Left colon (tissue), 2 donors: ENCODE measurements at places on chromosomes 5 and 9.

DNA sequence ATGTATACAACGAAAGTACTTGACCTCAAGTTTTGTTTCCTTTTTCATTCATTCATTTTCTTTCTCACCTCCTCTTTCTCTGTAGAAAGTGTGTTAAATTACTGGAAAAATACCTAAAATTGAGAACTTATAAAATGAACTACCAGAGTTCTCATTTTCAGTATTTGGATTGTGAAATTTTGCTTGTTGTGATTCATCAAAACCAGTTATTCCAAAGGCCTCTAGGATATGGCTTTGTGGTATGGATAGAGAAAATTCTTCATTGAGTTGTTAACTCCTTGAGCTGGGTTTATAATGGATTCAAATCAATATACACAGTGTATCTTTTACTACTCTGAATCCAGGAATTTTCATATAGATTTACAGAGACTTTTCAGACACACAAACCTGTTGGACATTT is 287.6 kb downstream of the KDM4C start:
- DNase-seq, result no peak

GRCh38 chr5:111122398-111122797 is 30.2 kb downstream of the WDR36 start:
- DNase-seq, result no peak

DNA sequence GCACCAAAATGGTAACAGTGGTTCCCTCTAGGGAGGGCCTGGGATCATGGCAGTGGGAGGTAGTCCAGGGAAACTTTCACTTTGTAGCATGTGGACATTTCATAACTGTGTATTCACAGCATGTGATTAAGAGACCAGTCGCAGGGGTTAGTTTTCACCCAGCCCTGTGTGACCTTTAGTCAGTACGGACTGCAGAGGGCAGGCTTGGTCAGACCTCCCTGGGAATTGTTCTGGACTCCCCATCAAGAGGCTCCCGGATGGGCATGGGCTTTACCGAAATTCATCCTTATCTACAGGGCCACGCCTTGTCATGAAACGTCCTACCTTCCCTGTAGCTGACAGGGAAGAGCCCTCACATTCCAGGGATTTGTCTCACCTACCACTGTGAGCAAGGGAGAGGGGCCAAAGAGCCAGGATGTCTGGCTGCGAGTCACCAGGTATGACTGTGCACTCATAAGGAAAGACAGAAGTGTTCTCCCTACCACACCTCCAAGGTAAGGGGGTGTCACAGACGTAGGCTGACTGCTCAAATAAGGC is 19.9 kb downstream of the GPX3 start:
- no peak for DNase-seq

GRCh38 chr9:77807846-77808750 is 160.0 kb upstream of the GNA14 start:
- DNase-seq, result no peak

GRCh38 chr5:138110266-138110963 is 26.6 kb downstream of the WNT8A start:
- DNase-seq, result no peak

- DNase-seq, result no peak
Observed at GRCh38 chr9:87071473-87071872, 124.2 kb upstream of the GAS1 start.

- no peak for DNase-seq
Observed at GRCh38 chr9:87749335-87750035, 23.6 kb downstream of the CTSL start.

DNA sequence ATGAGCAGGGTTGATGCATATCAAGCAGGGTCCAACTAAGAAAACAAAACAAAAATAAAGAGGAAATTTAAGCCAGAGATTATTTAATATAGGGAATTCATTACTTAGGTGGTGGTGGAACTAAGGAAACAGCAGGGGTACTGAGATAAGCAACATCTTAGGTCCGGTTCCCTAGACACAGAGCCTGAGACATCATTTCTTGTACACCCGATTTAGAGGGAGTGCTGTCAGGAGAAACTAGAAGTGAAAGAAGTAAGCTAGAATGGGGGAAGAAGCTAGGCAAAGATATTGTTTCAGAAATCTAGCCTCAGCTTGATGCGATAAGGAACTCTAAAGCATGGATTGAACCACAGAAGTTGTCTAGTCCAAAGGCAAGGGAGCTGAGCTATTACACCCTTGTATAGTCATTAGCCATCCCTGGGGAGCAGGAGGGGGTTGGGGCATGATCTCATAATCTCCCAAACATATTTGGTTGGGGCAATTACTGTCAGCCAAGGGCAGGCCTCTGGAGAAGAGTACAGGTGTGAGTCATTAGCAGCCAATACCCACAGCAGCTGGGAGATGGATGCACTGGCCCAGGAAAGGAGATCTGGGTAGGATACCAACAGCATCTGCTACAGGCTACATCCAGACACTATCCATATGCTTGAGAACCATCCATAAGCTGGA is 194.5 kb downstream of the ARL15 start:
- no peak for DNase-seq

- no peak for DNase-seq
Observed at GRCh38 chr5:80054682-80055081, 19.5 kb downstream of the THBS4 start.

DNA sequence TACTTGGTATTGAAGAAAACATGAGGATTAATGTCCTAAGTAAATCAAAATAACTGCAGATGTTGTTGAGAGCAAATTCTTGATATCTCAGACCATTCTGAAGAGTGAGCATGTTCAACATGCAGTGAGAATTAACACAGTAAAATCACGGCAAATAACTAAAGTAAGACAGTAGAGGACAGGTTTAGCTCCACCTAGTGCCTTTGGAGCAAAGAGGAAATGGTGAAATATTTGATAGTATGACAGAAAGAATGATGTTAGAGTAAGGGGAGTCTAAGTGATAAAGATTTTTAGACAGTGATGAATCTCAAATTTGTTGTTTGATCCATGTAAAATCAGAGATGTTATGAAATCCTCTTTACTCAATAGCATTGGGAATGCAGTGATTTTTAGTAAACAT is 424.2 kb downstream of the TMEM161B start:
- no peak for DNase-seq

GRCh38 chr9:18012170-18012569 is 433.3 kb downstream of the SH3GL2 start:
- no peak for DNase-seq

GRCh38 chr5:152046361-152046760 is 121.7 kb upstream of the GLRA1 start:
- no peak for DNase-seq

- no peak for DNase-seq
Observed at GRCh38 chr5:179254638-179255271, 90.5 kb downstream of the ADAMTS2 start.
